ENCODE measurements at places on chromosomes 1 and 21.

- DNase-seq, result no peak
Observed at GRCh38 chr1:236401698-236402097, 7.6 kb downstream of the EDARADD start.

DNA sequence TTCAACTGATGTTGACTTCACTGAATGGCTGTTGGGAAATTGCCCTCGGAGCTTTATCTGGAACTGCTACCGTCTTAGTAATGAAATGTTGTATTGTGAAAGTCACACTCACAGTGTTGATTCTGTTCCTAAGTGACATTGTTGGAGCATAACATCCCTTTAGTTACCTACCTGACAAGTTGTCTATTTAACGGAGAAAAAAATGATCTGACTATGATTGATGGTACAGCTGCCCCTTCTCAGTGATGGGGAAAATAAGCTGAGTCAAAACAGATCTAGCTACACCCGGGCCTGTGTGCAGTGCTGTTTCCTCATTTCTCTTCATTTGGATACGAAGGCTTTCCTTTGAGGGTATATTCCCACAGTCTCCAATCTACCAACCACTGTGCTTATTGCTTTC is 472.3 kb upstream of the BRINP3 start:
- DNase-seq, result no peak

DNA sequence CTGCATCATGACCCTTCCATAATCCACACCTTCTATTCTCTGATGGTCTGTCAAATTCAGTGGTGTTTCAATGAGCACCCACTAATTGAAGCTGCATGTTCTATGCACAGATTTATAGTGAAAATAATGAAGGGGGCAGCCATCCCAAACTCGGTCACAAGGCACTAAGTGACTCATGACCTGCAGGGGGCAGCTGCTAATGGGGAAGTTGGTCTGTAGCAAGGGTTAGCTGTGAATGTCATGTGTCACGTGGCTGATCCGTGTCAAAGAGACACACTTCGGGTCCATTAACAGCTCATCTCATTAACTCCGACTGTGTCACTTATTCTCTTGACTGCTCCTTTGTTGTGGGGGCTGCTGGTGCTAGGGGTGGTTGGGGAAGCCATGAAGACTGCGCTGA is 306.6 kb downstream of the PCP4 start:
- no peak for DNase-seq

- no peak for DNase-seq
Observed at GRCh38 chr1:44827197-44828002, 15.7 kb downstream of the PTCH2 start.

DNA sequence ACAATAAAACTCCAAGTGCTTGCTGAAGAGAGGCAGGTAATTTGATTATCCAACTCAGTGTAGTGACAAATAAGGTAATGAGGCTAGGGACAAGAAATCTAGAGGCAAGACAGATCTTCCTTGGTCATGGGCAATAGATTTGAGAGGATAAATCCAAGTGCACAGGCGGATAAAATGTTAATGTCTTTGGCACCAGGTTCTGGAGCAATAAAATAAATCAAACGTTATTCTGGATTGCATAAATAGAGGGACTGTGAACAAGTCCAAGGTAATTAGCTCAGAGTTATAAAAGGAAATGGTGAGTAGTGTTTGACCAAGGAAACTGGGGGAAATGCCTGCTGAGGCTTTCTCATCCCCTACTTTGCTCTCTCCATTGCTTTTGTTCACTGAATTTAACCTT is 329.3 kb upstream of the PROX1 start:
- DNase-seq, result no peak
